ENCODE measurements at places on chromosomes 6 and 20.

DNA sequence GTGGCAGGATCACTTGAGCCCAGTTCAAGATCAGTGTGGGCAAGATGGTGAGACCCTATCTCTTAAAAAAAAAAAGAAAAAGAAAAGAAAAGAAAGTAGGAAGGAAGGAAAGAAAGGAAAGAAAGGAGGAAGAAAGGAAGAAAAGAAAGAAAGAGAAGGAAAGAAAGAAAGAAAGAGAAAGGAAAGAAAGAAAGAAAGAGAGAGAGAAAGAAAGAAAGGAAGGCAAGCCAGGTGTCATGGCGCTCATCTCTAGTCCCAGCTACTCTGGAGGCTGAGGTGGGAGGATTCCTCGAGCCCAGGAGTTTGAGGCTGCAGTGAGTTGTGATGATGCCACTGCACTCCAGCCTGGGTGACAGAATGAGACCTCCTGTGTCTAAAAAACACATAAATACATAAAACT, 11.5 kb upstream of the SRC start:
- DNase-seq: no peak

DNA sequence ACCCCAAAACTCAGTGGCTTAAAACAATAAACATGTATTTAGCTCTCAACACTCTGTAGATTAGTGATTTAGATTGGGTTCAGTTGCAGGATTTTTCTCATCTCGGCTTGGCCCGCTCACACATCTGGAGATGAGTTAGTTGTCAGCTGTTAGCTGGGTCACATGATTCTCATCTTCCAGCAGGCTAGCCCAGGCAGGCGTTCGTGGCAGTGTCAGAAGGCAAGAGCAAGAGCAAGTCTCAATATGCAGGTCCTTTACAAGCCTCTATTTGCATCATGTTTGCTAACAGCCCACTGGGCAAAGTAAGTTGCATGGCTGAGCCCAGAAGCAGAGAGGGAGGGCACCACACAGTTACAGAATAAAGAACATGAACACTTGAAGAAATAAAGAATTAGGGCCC, 83.6 kb upstream of the MYLIP start:
- no peak for DNase-seq

DNA sequence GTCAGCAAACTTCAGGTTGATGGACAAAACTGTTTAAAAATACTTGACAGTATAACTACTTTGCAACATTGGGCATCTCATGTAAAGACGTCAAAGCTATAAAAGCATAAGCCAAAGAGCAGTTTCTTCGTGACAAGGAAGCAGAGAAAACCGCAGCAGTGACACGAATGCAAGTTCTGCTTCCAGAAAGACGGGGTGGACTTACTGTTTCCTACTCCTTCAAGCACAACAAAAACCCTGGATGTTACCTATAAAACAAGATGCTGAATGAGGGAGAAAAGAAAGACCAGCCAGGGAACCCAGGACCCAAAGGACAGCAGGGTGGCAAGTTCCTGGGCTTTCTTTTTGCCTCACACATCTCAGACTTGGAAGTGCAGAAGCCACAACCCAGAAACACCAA, 98.0 kb downstream of the DLL1 start:
- no peak for DNase-seq

DNA sequence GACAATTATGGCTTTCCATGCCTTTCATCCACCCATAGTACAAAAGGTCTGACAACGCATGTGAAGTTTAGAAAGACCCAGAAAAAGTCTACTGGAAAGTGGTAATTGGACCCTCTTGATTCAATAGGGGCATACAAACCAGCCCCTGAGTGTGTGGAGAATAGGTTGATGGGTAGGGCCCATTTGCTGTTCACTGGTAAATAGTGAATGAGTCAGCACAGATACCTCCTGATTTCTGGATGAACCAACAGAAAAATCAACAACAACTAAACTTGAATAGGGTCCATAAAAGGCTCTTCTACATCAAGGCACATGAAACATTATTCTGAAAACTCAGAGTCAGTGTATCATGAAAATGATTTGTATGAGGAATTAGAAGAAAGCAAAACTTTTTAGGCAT, 235.4 kb upstream of the SLC35B3 start:
- DNase-seq: no peak

DNA sequence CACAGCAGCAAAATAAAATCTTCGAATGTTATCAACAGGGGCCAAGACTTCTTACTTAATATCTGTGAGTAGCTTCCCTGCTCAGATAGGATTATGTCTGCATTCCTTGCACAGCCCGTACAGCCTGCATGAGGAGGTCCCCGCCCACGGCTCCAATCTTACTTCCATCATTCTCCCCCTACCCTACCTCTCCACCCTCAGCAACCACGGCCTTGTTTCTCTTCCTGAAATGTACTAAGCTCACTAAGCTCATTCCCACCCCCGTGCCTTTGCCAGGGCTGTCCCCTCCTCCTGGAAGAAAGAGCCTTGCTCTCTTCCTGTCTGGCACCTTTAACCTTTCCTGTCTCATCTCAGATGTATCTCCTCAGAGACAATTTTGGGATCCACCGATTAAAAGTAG, 120.4 kb downstream of the BCAS1 start:
- no peak for DNase-seq

DNA sequence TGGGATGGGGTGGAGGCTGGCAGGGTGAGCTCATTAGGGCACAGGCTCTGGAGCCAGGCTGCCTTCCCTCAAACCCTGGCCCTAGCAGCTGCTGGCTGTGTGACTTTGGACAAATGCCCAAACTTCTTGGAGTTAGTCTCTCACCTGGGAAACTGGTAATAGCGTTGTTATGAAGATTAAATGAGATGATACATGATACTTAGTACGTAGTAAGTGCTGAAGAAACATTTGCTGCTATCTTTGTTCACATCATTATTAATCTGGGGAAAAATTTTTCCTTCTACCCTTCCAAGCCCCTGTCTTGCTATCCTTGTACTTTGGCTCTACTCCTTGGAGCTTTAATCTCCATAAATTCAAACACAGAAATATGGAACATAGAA, 22.3 kb upstream of the PPARD start:
- peak; percentile 39 for DNase-seq

DNA sequence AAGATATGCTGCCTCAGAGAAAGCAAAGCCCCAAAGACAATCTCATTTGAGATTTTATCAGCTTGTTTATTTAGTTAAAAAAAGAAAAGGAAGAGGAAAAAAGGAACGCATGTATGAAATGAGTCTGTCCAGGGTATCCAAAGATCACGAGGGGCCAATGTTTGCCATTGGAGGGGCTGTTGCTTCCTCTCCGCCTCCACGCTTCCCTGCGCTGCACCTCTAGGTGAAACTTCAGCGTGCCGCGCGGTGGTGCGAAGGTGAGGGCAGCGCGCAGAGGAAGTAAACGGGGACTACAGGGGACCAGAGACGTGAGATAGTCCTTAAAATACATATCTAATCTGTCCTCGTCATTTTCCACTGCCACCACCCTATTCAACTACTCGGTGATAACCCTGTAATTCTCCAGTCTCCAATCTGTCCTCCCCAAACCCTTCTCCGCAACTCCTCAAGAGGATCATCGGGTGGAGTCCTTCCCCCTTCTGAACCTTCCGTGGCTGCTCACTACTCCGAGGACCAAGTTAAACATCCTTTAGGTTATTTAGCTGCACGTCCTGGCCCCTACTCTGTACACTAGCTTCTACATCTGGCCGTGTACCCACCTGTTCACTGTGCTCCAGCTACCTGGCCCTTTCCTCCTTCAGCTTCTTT, 1.1 kb upstream of the DCBLD1 start:
- no peak for DNase-seq

- no peak for DNase-seq
Observed at GRCh38 chr20:35436177-35436573, 1.9 kb downstream of the GDF5 start.

GRCh38 chr6:10951675-10952282, 64.9 kb downstream of the SYCP2L start:
- peak; percentile 30 for DNase-seq
